ENCODE measurements at places on chromosomes 11 and 22.

DNA sequence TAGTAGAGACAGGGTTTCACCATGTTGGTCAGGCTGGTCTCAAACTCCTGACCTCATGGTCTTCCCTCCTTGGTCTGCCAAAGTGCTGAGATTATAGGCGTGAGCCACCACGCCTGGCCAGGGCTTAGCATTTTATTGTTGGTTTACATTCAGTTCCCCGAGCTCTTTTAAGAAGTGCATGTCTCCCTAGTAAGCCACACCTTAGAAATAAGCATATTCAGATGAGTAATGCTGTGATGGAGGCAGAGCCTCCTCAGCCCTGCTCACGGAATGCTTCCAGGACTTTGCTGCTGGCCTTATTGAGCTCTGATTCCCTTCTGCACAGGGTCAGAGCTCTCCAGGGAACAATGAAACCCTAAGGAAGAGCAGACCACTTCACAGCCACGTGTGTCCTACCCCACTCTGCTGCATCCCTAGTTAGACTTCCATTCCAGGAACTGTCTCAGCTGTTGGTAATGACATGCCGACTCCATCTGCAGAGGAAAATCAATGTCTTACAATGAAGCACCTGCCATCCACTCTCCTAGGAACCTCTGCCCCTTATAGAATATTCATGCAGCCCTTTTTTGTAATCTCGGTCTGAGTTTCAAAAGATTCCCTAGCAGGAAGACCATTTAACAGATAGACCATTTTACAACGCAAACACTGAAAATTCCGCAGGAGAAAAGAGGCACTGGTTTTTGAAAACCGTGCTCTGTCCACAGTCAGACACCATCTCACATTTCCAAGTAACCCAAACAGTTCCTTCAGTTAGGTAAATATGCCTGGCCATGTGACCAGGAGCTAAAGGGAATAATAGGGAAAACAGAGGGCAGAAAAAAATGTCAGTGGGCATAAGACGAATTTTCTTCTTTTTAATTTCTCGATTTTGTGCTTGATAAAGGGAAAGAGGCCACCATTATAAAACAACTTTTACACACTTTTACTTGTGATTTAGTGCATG, 1.7 kb upstream of the JAM3 start:
- DNase-seq = no peak

DNA sequence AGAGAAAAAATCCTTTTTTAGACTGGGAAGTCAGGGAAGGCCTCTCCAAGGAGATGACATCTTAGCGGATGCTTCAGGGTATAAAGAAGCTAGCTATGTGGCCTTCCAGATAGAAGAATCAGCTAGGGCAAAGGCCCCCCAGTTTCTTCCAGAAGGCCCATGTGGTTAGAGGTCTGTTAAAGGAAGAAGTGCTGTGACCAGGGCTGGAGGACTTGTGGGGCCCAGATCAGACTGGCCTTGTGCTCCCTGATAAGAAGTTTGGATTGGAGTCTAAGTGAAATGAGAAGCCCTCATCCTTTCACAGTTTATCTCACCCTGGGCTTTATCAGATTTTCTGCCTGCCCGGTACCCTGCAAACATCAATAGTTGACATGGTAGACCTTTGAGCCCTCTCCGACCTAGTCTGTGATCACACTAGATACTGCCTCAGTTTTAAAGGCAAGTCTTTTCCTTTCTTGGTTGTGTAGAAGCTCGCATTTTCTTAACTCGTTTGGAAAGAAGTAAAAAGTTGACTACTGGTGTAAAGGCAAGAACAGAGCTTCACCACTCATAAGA, 7.8 kb downstream of the AMPD3 start:
- DNase-seq = no peak

- no peak for DNase-seq
These were observed 6.8 kb upstream of the INSC start for GRCh38 chr11:15107730-15108515.

DNA sequence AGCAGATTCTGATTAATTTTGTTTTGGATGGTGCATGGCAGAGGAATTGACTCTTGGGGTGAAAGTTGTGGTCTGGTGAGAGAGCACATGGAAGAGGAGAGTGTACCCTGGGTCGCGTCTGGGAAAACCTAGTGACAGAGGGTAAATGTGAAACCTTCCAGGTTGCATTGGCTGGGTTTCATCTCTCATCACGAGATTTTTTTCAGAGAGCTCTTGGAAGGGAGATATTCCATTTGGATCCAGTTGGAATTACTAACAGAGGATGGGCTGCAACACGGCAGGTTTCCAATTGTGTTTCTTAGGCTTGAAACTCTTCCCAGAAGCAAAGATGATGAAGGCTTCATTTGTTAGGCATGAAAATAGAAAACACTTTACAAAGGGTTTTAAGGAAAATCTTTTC, 109.7 kb upstream of the MTMR2 start:
- DNase-seq = no peak

GRCh38 chr11:102452461-102453301, at the start of gene TMEM123:
TSS of gene TMEM123 (minus strand) at chr11:102452765. CDS start at chr11:102452623, 142 bp downstream.
- peak; percentile 90 for DNase-seq
